Upper lobe of left lung (tissue), 6 donors: ENCODE measurements at places on chromosomes 12 and 14.

- DNase-seq, result no peak
Observed at GRCh38 chr14:89952576-89952975, 2.0 kb downstream of the EFCAB11 start.

DNA sequence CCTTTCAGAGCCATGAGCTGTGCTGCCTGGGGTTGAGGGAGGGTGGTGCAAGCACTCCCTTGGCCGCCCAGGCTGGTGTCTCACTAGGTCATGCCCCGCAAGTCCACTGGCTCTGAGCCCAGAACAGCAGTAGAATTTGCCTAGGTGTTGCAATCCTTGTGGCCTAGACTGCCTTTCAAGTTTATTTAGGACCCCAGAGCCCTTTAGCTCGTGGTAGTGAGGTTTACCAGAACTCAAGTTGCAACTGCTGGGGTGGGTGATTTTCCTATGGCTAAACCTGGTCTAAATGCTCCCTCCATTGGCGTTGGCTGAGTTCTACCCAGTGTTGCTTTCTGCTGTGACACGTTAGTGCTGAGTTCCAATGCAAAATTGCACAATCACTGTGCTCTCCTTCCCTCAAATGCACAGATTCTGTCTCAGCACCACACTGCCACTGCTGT lies 287.2 kb downstream of the BCAT1 start:
- peak; percentile 8 for DNase-seq

- peak; percentile 29 for DNase-seq
Observed at GRCh38 chr12:55034218-55034617, 14.4 kb downstream of the NEUROD4 start.

- no peak for DNase-seq
Observed at GRCh38 chr12:131287938-131288764, 334.4 kb downstream of the ADGRD1 start.

GRCh38 chr12:16189849-16190248 lies 87.6 kb downstream of the SLC15A5 start:
- DNase-seq, result no peak

GRCh38 chr14:74906925-74907521 lies 16.0 kb downstream of the RPS6KL1 start:
- DNase-seq, result peak; percentile 54

GRCh38 chr14:105196265-105196960 lies 15.3 kb upstream of the NUDT14 start:
- DNase-seq, result peak; percentile 38

GRCh38 chr14:73998726-73999125 lies 20.4 kb downstream of the ENTPD5 start:
- DNase-seq, result no peak

- DNase-seq, result no peak
Observed at GRCh38 chr12:4933411-4933810, 23.7 kb downstream of the KCNA1 start.

- DNase-seq, result no peak
Observed at GRCh38 chr14:104576232-104576969, 3.2 kb upstream of the C14orf180 start.

DNA sequence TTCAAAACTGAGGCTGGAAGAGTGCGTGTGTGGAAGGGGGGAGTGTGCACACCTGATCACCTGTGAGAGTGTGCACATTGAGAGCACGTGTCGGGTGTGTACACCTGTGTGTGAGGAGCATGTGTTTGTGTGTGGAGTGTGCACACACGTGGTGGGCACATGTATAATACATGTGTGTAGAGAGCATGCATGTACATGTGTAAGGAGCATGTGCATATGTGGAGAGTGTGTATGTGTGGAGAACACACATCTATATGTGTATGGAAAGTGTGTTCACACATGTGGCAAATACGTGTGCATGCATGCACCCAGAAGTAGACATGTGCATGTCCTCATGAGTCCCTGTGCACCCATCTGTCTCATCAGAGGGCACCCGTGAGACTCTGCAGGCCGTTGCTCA lies 63.1 kb upstream of the GPR68 start:
- DNase-seq, result no peak

DNA sequence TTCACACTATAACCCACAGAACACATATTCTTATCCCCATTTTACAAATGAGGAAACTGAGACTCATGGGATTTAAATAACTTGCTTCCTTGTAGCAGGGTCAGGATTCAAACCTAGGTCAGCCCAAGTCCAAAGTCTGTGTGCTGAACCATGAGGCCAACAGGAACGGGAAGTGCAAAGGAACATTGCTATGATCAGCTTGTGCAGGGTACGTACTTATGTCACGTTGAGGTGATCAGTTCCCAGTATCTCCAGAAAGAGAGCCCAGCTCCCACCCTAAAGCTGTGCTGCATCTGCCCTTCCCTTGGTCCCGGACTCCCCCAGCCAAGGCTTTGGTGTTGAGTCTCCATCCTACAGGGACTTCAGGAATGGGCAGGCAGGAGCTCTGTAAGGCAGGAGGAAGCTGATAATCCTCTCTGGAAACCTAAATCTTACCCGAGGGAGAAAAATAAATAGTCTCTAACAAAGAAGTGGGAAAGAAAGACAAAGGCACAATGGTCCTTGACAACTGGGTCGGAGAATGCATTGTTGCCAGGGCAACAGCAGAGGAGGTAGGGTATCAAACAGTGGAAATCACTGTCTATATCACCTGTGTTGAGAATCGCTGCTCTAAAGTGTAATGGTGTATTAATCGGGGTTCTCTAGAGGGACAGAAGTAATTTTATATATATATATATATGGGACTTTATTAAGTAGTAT lies 82.5 kb upstream of the FICD start:
- DNase-seq, result no peak

DNA sequence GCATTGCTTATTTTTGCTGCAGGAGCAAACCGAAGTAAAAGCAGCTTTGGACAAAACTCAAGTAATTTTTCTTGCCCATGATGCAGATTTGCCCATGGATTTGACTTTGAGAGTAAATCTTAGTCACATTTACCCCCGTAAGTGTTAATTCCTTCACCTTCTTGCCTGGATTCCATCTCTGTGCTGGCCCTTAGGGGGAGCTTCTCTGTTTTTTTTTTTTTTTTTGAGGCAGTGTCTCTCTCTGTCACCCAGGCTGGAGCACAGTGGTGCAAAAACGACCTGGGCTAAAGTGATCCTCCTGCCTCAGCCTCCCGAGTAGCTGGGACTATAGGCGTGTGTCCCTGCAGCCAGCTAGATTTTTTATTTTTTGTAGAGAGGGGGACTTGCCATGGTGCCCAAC lies 210.2 kb downstream of the FUT8 start:
- DNase-seq, result no peak

DNA sequence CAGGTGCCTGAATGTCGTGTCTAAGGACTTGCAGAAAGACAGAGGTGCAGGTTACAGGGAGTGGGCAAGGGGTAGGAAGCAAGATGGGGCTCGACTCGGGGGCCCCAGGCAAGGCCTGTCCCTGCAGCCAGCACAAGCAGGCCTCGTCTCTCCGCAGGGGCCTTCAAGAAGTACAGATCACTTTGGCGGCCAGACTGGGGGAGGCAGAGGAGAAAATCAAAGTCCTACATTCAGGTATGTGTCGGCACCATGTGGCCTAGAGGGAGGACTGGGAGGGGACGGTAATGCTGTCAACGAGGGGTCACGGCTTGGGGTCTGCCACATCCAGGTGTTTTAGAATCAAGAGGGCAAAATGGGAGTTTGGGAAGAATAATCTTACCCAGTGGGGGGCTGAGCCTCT lies 73.7 kb downstream of the PHETA1 start:
- no peak for DNase-seq

- no peak for DNase-seq
Observed at GRCh38 chr12:122486805-122487426, 13.8 kb downstream of the ZCCHC8 start.

DNA sequence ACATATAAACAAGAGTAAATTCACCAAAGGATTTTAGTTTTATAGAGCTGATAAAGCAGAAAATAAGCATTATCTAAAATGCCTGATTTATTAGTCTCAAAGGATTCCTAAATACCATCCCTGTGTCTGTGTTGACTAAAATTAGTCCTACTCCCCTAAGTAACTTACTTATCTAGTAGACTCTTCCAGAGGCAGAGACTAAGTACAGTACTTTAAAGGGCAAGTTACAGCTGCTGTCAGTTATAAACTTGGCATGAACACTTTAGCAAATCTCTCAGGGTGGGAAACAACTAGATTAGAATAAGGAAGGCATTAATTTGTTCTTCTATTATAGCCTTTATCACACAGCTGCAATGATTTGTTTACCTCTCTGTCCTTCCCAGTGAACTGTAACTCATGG lies 46.0 kb downstream of the ATP2B1 start:
- no peak for DNase-seq

DNA sequence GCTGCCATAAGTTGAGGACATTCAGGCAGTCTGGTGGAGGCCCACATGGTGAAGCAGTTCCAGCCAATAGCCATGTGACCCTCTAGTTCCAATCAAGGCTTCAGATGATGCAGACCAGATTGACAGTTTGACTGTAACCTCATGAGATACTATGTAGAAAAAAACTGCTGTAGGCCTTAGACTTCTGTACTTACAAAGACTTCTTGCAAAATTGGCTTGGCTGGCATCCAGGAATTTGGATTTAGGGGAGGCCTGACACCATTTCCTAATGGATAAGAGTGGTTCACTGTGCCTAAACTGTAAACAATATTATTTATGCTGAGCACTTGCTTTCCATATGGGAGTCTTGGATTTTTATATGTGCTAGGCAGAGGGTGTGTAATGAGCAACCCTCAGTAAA lies 76.4 kb downstream of the RGS6 start:
- no peak for DNase-seq

DNA sequence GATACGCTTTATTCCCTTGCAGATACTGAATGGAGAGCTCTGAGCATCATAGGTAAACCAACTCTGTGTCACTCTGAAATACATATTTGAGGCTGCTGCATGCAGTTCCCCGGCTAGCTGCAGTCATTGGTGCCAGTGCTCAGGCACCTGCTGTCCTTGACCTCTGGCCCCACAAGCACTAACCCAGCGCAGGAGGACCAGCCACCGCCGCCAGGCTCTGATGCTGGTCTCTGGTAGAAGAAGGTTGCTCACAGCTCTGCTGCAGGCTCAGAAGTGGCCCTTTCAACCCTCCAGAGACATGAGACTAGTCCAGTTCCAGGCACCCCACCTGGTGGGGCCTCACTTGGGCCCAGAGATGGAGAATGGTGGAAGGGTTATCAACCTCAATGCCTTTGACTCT lies 34.5 kb upstream of the PTPRB start:
- no peak for DNase-seq

- DNase-seq, result no peak
Observed at GRCh38 chr12:109387425-109388166, 39.9 kb downstream of the MYO1H start.

- no peak for DNase-seq
Observed at GRCh38 chr14:60079723-60080122, 12.0 kb upstream of the PCNX4 start.

DNA sequence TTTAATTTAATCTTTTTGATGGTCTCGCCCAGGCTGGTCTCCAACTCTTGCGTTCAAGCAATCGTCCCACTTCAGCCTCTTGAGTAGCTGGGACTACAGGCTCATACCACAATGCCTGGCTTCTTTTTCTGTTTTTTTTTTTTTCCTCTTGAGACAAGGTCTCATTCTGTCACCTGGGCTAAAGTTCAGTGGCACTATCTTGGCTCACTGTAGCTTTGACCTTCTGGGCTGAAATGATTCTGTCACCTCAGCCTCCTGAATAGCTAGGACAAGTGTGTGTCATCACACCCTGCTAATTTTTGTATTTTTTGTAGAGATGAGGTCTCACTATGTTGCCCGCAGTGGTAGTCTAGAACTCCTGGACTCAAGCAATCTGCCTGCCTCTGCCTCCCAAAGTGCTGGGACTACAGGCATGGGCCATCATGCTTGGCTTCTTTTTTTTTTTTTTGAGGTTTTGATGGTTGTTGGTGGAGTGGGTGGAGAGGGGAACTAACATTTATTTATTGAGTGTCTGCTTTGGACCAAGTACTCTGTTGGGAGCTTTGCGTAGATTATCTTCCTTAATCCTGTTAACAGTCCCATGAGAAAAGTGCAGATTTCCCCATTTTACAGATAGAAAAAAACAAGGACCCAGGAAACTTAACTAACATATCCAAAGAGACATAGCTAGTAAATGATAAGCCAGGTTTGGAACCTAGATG lies 102.0 kb downstream of the DIP2B start:
- DNase-seq, result no peak

DNA sequence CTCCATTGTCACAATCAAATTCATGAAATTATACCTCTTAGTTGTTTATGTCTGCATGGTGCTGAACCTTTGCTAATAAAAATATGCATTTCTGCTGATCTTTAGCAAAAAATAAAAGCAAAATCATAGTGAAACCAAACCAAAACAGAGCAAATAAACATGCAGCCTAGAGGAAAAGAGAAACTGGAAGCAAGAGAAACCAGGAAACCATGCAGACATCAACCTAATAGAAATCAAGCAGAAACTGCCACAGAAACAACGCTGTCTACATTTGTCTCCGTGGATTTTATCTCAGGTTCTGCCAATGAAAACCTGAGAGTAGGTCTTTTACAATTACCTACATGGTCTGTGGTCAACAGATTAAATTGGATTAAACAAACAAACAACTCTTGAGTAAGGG lies 173.7 kb downstream of the SYT10 start:
- DNase-seq, result no peak
